A673 (cell line): ENCODE measurements at places on chromosomes 11 and 22. TPM values are rescaled to one million over a fixed set of nuclear protein-coding genes. Genes with fewer than 3 reads are reported as not detected.

Gene OR5B12
- total RNA-seq = not detected in 2 replicates

GRCh38 chr22:23380911-23381310, 199.2 kb downstream of the IGLL1 start:
- no peak for DNase-seq

- DNase-seq = no peak
Observed at GRCh38 chr22:47801541-47802245, 1039.2 kb downstream of the TBC1D22A start.

GRCh38 chr22:29604076-29604360, 585 bp downstream of the NF2 start:
- DNase-seq = no peak

DNA sequence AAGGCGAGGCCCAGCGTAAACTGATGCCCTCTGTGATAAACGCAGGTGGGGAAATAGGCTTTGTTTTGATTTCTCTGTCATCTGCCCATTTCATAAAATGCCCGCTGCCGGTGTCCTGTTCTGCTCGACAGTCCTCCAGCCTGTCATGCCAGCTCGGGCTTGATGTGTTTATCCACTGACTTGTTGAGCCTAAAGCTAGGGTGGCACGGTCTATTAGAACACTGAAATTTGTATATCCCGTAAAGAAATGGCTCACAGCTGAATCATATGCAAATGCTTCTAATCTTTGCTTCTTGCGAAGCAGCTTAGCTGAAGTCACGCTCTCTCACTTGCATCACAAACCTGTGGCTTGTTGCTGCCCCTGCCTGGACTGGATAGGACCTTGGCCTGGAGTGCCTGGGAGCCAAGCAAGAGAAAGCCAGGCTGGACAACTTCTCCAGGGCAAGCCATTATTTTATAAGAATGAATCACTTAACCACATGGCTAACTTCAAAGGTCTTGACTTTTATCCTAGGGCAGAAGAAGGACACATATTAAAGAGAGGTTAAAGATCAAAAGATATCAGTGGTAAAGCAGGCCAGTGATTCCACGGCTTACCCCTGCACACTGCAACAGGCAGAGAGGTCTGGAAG, 33.1 kb downstream of the EHF start:
- DNase-seq = peak; percentile 50

DNA sequence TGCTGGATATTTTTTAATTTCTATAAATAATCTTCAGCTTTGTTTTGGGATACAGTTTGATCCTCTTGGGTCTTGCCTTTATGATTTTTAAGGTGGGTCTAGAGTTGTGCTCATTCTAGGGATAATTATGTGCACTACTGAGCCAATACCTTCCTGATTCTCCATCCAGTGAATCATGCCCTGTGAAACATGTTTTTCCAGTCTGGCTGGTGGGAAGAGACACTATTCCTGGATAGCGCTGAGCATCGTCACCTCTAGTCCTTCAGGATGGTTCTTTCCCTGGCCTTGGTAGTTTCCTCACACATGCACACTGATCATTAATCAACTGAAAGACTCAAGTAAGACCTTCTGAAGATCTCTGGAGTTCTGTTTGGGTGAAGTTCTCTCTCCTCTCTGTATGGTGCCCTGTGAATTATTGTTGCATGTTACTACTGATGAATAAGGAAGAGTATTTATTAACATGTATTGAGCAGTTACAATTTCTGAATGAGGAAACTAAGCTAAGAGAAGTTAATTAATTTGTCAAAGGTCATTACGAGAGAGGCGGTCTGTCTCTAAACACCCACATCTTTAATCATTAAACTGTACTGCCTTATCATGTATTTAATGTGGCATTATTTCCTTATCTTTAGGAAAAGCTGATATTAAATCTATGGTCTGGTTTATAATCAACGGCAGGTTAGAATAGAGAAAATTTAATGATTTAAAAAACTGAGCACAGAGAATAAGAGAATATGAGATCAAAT, 39.1 kb upstream of the LIPT2 start:
- no peak for DNase-seq

DNA sequence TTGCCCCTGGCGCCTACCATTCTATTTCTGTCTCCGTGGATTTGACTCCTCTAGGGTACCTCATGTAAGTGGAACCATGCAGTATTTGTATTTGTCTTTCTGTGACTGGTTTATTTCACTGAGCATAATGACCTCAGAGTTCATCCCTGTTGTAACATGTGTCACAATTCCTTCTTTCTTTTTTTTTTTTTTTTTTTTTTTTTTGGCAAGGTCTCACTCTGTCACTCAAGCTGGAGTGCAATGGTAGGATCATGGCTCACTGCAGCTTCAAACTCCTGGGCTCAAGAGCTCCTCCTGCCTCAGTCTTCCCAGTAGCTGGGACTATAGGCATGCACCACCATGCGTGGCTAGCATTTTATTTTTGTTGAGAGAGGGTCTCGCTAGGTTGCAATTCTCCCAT, 74.0 kb upstream of the SEPTIN5 start:
- no peak for DNase-seq

GRCh38 chr11:15006139-15006759, 34.1 kb upstream of the CALCA start:
- DNase-seq = peak; percentile 66

Gene INS
- not detected in 2 replicates for total RNA-seq

DNA sequence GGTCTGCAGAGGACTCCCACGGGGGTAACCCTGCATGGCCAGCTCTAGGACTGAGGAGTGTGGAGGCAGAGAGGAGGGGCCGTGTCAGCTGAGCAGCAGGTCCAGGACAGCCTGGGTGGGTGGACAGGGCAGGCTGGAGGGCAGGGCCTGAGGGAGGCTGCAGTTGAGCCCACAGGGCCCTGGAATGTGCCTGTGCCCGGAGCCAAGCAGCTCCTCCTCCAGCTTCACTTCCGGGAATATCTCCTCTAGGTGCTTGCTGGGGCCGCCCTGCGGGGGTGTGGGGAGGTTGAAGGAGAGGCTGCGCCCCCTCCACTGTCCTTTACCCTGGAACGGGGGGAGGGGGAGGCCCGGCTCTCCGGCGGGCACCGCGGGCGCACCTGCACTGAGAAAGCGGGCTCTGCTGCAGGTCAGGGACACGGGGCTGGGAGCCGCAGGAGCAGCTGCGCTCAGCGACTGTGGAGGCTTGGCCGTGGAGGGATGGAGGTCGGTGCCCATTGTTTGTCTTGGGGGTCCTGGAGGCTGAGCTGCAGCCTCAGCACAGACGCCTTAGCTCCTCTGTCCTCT, 1293.2 kb downstream of the BRD1 start:
- DNase-seq = no peak

DNA sequence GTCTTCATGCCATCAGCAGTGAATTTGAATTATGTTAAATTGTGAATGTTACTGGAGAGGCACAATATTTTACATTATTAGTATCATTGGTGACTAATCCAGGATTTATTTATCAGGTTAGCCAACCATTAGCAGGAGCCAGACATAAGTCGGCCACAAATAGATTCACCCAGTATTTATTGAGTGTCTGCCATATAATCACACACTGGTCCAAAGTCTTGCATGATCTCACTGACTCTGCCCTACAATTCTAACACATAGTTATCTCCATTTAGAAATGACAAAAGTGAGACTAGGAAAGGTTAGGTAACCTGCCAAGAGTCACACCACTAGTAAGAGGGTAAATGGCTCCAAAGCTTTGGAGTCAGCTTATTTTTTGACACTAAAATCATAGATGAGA, 179.6 kb downstream of the BLID start:
- DNase-seq = no peak

DNA sequence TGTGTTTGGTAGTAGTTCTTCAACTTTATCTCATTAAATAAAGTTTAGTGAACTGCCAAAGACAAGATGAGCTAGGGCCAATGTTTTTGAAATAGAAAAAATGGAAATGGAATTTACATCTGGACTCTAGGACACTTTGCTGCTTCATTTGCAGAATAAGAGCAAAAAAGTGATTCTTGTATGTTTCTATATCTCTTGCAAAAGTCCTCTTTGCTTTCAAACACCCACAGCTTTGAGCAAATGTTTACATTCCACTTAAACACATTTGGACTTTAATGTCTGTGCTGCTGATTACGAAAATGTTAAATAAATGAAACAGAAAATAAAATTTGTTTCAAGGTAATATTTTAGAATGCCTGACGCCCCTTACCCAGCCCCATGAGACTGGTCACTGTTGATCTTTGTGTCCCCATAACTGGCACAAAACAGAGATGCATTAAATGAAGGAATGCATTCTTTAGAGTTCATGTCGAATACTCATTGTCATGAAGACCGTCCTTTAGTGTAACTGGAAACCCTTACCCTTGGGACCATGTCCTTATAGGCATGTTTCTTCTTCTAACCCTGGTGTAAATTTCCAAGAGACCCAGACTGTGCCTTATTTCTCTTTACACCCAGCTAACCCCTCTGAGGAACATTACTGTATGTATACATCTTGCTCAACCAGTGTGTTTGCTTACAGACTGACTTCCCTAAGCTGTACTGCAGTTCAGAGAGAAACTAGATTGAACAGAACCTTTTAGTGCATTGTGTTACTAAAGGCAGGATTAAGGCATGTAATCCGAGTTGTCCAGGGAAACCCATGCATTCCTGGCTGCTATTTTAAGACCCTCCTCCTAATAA, 199.7 kb downstream of the NAV2 start:
- DNase-seq = no peak

DNA sequence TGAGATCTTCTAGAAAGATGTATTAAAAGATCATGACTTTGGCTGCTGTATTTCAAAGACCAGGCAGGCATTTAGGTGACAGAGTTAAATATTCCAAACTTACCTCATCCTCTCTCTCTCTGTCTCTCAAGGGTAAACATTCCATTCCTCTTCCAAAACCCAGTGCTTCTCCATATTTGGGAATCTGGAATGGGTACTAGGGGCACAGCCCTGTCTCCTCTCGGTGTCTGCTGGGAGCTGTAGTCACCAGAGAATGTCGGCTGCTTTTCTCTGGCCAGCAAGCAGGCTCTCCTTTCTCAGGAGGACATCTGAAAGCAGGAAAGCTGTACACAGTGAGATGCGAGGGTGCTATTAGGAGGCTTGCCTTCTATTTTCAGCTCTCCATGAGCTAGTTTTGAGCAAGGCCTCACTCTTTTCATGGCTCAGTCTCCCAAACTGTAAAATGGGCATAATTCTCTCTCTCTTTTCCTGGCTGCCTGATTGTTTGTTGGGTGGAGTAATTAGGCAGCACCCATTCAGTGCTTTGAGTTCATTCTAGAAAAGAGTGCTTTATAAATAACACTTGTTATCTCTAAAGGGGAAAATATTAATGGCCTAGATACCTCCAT, 9.3 kb upstream of the PEX26 start:
- DNase-seq = no peak

Gene YPEL1
- 3.6 and 7.5 TPM in 2 replicates for total RNA-seq

Gene SSTR3
- not detected in 2 replicates for total RNA-seq

GRCh38 chr11:17257196-17257595, 19.3 kb upstream of the NUCB2 start:
- DNase-seq = no peak

DNA sequence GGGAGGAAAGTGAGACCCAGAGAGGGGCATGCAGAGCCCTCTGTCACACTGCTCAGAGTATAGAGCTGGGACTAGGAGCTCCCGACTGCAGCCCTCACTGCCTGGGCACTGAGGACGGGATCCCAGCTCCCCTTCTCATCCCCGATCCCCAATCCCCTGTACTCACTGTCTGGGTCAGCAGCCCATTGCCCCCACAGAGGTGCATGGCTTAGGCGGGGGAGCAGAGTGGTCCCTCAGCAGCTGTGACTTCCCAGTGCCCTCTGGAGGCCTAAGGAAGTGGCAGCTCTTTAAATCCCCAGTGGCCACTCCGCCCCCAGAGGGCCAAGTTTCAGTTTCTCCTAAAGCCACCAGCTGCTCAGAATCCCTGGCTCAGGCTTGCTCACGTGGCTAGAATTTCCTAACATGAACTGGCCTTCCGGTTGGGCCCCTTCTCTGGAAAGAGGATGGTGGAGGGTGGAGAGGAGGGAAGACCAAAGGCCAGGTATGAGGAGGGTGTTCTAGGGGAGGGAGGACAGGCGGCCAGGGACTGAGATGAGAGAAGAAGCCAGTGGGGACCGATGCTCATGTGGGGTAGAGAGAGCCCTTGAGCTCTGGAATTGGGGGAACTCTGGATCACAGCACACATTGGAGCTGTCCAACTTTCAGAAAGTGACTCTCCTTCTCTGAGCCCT, at the start of gene BATF2:
Gene BATF2 (minus strand): TSS at position 262 of the 671 bp plus-strand sequence. CDS start 57 bp downstream, at position 205.
- peak; percentile 62 for DNase-seq

- DNase-seq = peak; percentile 68
Observed at GRCh38 chr11:119742263-119742861, 13.4 kb upstream of the NECTIN1 start.

DNA sequence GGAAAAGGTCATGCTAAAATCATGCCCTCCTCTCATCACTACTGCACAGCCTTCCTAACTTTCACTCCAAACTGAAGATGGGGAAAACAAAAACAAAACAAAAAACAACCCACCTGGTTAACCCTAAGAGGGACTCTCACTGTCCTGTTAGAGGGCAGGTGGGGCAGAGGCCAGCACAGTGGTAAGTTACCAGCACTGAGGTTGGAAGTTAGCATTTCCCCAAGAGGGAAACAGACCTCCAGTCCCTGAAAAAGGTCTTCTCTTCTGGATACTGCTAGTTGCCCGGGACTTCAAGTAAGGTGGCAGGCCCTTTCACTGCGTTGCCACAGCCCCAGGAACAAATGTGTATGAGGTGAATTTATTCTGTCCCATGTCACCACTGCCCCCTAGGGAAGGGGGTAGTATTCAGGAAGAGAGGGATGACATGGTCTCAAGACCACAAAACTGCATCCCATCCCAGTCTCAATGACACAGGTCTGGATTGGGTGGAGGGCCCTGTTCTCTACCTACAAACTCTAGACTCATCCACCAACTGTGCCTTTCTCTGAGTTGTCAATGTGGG, 792 bp upstream of the ADAMTS8 start:
- no peak for DNase-seq

DNA sequence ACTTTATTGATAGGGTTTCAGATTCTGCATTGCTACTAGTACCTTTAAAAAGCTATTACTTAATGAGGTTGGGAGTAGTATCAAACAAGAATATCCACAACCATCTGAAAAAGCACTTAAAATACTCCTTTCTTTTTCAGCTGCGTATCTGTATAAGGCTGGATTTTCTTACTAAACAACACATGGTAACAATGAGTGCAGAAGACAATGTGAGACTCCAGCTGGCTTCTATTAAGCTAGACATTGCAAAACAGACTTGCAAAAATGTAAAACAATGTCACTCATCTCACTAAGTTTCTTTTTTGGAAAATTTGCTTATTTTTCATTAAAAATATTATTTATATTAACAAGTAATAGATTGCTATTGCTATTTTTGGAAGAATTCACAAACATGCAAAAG, 132.6 kb downstream of the WNT11 start:
- DNase-seq = peak; percentile 29

GRCh38 chr11:112797648-112798293, 163.4 kb upstream of the NCAM1 start:
- DNase-seq = peak; percentile 80

GRCh38 chr11:116993599-116993998, 104.6 kb downstream of the SIK3 start:
- peak; percentile 47 for DNase-seq

Gene TSPAN32
- not detected in 2 replicates for total RNA-seq

Gene GGTLC3
- not detected in 2 replicates for total RNA-seq

- DNase-seq = no peak
Observed at GRCh38 chr11:122848186-122848585, 9.9 kb downstream of the CRTAM start.
